ENCODE measurements at places on chromosomes 5 and 9.

DNA sequence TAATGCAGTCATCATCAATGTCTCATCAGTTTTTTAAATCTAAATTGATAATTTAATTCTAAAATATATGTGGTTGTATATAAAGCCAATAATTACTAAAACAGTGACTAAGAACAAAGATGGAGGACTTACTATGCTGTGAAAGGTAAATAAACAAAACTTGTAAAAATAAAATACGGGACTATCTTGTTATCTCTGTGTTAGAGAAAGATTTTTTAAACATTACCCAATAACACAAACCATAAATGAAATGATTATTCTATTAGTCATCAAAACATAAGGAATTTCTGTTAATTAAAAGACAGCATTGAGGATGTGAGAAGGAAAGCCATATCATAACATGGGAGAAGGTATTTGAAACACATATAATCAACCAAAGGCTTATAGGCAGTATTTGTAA lies 226.2 kb upstream of the SMC2 start:
- no peak for DNase-seq

DNA sequence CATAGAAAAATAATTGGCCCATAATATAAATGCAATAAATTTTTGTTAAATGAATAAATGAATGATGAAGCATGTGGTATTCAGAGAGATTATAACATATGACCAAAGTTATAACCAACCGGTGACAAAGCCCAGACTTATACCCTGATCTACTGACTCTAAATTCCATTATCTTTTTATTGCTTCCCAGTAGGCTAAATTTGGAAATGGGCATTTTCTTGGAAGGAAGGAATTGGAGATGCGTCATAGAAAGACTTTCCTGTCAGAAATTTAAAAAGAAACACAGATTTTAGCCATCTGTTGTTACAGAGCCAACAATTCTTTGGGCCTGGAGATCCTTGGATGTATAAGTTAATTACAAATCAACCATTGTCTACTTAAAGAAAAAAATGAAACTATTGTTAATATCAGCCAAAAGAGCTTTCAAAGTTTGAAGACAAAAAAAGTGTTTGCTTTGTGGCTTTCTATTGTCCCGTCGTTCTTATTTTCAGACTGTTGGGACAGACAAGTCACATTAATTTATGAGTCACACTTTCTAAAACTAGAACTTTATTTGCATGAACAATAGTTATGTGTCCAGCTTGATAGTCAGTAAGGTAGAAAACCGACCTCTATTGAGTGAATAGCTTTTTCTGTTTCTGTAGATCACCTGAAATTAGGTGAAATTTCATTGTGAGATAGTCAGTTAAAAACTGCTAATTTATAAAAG lies 428.7 kb downstream of the GABRG2 start:
- no peak for DNase-seq

DNA sequence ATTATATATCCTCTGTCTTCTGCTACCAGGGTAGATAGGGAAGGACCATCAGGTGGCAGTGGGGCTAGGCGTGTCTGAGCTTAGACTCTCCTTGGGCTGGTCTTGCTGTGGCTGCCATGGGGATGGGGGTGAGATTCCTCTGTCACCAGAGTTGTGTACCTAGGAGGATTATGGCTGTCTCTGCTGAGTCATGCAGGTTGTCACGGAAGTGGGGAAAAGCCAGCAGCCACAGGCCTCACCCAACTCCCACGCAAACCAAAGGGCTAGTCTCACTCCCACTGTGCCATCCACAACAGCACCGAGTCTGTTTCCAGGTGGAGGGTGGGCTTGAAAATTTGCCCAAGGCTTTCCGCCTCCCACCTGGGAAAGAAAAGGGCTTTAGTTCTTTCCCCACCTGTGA lies 476.1 kb downstream of the CYLC2 start:
- DNase-seq, result no peak

GRCh38 chr5:126309860-126310259 lies 113.3 kb upstream of the GRAMD2B start:
- DNase-seq, result no peak

DNA sequence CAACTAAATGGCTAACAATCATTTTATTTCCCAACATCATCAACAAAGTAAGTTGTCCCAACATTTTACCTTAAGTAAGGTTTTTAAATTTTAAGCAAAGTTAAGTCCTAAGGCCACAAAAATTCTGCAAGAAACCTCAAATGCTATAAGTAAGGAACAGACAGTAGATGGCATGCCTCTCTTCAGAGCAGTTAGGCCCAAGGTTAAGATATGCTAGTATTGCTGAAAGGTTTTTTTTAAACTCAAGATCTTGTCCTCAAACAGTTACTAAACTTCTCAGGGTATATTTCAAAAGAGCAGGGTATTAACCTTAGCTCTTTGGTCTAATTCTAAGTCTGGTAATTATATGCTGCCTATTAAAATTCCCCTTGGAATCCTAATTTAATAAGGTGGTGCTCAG lies 35.1 kb downstream of the PJA2 start:
- DNase-seq, result no peak

- no peak for DNase-seq
Measured at GRCh38 chr9:82170866-82171265, 182.3 kb downstream of the SPATA31D1 start.

GRCh38 chr5:171415115-171415730 lies 4.2 kb upstream of the FGF18 start:
- no peak for DNase-seq

- no peak for DNase-seq
Measured at GRCh38 chr5:145585-146323, 45.5 kb upstream of the LRRC14B start.

DNA sequence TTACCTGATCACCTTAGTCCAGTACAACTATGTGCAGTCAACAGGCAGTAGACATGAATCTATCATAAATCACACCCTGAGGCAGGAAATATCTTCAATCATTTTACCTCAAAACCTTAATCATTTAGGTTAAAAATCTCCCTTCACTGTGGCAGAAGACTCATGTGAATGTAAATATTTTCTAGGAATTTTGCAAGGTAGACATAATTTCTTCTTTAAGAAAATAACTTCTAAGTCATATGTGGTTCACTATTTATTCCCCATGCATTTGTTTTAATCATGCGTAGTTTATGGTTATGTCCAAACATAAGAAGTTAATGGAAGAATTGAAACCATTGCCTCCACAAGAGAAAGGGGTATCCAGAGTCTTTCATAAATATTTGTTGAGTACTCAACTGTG lies 97.0 kb downstream of the HMHB1 start:
- DNase-seq, result no peak

DNA sequence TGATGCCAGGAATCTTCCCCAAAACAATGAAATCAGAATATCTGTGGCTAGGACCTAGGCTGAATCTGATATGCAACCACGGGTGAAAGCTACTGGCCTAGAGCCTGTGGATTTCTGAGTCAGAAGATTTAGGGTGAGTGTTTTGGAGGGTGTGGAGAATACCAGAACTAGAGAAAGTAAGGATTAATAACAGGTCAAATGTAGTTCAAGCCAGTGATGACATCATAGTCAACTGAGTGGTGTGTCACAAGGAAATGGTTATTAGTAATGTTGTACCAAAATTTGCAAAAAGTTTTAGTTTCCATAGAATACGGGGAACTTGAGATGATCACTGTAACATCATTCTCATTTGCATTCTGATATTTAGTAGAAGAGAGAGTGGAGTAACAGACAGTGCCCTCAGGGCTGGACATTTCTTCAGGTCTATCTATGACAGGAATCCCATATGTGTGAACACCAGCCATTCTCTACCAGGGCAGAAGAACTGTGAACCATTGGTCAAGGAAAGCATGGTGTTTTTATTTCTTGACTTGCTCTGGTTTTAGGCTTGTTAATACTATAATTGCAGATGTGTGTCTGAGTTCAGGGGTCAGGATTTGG lies 3.7 kb downstream of the GALNT12 start:
- no peak for DNase-seq

- DNase-seq, result no peak
Measured at GRCh38 chr9:83066771-83067170, 3.8 kb upstream of the RASEF start.

DNA sequence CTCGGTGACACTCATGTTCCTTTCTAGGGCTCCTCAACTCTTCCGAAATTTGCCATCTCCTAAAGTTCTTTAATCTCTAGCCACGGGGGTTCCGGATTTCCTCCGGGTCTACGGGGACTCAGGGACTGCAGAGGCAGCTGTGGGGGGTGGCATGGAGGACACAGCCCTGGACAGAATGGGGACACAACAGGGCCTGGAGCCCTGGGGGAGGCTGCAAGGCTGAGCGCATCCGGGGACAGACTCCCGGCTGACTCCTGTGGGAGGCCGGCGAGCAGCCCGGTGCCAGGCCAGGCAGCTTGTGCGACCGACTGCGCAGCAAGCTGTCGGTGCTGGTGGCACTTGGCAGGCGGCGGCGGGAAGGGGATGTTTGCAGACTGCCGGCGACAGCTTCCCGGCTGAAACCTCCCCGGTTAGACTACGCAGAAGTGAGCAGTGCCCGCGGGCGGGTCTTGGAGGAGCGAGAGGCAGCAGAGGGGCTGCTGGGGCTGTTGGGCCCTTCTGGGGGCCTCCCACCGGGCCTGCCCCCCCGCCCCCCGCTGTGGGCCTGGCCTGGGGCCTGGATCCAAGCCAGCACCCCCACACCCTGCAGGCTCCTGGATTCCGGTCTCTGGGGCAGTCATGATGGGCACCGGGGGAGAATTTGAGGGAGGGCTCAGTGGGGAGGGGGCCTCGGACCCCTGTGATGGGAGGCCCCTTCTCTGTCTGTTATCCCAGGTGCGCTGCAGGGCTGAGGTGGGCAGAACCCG lies 28.7 kb upstream of the UBAC1 start:
- DNase-seq, result no peak

DNA sequence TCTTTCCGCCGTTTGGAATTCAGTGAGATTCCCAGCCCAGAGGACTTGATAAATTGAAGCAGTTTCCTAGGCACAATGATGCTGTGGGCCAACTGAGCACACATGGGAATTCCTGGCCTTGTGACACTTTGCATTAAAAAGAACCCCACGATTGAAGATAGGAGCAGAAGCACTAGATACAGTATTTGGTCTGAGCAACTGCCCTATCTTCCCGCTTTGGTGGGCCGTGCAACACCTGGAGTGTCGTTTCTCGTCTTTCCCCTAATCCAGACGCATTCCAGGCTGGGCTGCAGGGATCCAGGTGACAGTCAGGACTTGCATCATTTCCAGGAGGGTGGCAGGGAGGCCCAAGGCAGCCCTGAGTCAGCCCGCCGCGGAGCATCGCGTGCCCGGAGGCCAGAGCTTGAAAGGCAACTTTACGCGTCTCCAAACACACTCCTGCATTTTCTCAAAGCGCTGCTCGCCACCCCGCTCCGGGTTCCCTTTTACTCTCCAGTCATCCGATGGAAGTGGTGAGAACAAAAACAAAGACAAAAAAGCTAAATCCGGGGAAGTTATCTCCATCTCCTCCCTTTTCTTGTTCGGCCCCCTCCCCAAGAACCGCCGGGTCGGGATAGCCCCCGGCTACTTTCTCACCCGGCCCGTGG lies 753 bp upstream of the STC2 start:
- DNase-seq, result no peak

- no peak for DNase-seq
Measured at GRCh38 chr5:84292000-84292642, 92.6 kb downstream of the EDIL3 start.
